ENCODE measurements at places on chromosomes 3 and 15.

- DNase-seq: no peak
Observed at GRCh38 chr15:63449731-63450130, 54.7 kb upstream of the USP3 start.

DNA sequence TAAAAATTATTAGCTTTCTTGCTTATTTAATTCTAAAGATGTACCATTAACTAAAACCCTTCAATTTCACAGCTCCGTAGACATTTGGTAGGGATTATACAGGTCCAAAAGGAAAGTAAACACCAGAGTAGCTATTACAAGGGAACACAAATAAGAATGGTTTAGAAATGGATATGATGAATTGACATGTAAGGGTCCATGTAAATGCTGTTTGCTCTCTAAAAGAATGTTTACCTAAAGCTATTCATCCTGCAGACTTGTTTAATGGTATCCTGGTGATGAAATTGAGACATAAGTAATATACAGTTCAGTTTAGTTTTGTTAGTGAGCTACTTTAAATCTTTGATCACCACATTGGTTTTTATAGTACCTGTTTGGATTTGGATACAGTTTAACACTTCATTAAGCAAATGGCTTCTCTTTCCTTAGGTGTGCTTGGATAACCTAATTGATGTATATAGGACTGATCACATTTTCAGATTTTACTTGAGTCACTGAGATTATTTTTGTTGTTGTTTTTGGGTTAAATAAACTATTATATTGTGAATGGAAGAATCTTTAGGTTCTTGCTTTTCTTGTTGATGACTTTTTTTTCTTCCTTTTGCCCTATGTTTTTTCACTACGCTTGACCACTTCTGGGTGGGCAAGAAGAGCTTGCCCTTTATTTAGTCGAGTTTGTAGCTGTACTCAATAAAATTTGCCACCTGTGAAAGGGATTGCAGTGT, 115.4 kb downstream of the TCF12 start:
- no peak for DNase-seq

- DNase-seq: no peak
Observed at GRCh38 chr15:32840507-32841245, 122.9 kb downstream of the GREM1 start.

DNA sequence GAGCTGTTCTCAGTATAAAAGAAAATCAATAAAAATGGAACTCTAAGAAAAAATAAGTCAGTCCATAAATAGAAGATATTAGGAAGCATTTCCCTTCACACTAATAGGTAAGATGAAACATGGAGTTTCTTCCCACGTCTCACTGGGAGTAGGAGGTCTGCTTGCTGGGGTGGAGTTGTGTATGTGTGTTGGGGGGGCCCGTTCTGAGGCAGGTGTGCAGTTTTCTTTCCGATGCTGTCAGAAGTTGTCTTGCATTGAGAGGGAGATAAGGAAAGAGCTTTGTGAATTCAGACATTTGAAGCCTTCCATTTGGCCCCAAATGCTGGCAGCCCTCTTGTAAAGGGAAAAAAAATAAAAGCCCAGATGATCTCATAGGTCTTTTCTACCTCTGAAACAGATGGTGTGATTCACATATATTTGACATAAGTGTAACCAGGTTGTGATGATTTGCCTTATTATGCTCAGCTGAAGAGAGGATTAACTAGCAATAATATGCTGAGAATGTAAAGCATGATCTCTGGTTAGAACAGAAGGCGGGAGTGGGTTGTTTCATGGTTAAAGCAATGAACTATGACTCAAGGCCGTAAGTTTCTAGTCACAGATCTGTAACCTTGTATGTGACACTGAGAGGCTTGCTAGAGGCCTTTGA, 8.8 kb downstream of the RASGRP1 start:
- DNase-seq: no peak

DNA sequence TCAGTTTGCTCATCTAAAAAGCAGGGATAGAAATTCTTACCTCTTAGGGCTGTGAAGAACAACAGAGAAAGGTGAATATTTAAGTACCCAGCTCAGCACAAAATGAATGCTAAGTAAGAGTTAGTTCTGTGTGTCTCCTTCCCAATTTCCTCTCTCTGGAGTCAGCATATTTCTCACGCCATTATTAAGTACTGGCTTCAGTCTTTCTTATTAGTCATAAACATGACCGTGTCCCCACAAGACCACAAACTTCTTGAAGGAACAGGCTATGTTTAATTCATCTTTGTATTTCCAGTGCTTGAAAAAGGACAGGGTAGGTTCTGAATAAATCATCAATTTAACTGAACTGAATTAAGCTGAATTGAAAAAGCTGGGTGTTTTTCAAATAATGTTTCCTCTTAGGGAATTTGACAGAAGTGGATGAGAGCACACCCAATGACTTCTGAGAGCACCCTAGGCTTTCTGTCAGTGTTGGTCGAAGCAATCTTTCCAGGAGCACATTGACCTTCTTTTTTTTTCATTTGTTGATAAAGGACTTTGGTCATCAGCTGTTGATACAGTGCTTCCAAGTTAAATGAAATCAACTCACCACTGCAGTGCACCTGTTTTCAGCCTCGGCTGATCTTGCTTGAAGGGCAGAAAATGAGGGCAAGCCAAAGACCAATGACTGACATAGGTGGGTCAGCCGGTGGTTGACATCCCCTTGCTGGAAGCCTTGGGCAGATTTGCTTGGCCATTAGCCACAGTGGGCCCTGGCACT, 324.6 kb downstream of the MFSD1 start:
- DNase-seq: no peak

DNA sequence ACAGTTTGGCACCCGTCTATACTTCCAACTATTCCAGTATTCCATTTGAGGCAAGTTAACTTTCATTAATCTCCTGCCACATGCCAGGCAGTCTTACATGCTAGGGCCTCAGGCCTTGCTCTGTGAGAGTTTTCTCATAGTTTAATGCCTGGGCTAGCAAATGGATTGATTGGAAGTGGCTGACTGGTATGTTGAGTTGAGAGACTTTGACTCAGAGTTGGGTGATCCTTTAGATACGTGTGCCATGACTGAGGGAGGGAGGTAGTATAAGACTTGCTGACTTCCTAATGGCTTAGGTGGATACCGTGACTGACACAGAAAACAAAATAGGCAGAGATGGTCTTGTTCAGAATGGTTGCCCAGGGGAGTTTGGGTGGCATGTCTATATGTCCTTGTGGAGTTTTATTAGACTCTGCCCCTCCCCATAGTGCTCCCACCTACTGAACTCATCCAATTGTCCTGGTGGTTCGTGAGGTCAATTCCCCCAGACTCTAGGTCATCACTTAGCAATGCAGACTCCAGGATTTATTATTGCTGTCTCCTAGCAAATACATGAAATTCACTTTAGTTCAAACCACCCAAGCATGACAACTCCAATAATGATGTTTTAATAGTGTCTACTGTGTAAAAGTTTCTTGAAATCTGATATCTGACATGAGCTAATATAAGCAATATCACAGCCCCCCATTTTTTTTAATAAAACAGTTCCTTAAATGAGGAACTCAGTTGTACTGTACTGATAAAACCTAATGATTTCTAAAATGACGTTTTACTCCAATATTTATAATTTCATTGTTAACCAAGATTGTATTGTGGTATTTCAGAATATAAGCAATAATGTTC, 413.9 kb upstream of the MDFIC2 start:
- no peak for DNase-seq

GRCh38 chr3:69997631-69998307, 1.8 kb upstream of the SAMMSON start:
- no peak for DNase-seq

GRCh38 chr3:179438841-179439240, 12.4 kb downstream of the GNB4 start:
- DNase-seq: no peak

- no peak for DNase-seq
Observed at GRCh38 chr15:69275074-69275670, 23.5 kb upstream of the PAQR5 start.

- no peak for DNase-seq
Observed at GRCh38 chr3:11610044-11610671, 33.6 kb downstream of the VGLL4 start.

DNA sequence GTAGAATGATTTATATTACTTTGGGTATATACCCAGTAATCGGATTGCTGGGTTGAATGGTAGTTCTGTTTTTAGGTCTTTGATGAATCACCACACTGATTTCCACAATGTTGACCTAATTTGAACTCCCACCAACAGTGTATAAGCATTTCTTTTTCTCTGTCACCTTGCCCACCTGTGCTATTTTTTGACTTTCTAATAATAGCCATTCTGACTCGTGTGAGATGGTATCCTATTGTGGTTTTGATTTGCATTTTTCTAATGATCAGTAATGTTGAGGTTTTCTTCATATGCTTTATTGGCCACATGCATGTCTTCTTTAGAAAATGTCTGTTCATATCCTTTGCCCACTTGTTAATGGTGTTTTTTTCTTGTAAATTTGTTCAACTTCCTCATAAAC, 340.8 kb downstream of the PLOD2 start:
- no peak for DNase-seq

- DNase-seq: no peak
Observed at GRCh38 chr3:191441687-191442086, 19.3 kb upstream of the PYDC2 start.

DNA sequence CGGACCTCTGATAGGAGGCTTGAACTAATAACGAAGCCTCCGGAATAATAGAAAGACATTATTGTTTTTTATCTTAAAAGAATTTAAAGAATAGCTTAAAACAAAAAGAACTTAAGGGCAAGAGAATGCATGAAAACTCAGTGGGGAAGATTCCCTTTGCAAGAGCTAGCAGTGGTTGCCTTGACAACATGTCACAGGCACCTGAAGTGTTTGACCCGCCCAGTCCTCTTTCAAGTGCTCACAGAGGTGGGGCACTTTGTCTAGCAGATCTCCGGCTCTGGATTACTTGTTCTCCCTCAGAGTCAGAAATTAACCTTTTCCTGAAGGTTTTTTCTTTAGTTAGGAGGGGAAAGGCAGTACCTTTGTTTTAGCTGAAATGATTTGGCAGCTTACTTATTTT, 37.8 kb downstream of the LARS2 start:
- no peak for DNase-seq

GRCh38 chr3:126850370-126851085, 132.4 kb upstream of the PLXNA1 start:
- DNase-seq: no peak

- DNase-seq: no peak
Observed at GRCh38 chr3:43490640-43491185, 131.1 kb downstream of the ANO10 start.

DNA sequence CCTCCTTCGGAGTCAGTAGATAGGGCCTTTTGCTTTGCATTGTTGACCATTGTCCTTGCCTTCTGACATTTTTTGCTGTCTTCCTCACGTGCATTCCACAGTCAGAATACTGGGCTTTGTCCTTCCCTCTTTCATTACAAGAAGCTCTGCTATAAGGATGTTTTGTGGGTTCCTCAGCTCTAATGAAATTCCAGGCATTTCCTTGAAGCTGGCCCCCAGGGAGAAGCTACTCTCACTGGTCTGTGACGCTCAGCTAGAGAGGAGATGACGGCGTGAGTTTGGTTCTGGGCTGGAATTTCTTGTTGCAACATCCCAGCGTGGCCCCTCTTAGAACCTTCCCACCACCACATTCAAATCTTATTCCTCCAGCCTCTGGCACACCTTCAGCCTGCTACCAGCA, 210.2 kb downstream of the TJP1 start:
- no peak for DNase-seq

DNA sequence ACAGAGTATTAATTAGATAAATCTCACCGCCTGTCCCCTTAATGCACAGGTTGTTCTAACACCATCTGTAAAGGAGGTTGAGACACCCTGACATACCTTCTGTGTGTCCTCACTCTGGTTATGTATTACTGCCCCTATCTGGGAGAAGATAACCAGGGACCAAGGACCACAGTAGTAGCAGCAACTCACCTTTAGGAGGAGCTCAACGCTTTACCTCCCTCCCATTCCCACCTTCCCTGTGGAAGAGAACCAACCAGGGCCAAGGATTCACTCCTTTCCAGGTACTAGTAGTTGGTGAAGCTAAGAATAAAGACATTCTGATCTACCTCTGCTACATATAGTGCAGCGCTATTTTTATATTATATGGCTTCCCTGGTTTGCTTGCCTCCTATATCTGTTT, 232.6 kb downstream of the MEX3B start:
- no peak for DNase-seq

GRCh38 chr15:35854316-35854715, 308.4 kb upstream of the DPH6 start:
- DNase-seq: no peak

DNA sequence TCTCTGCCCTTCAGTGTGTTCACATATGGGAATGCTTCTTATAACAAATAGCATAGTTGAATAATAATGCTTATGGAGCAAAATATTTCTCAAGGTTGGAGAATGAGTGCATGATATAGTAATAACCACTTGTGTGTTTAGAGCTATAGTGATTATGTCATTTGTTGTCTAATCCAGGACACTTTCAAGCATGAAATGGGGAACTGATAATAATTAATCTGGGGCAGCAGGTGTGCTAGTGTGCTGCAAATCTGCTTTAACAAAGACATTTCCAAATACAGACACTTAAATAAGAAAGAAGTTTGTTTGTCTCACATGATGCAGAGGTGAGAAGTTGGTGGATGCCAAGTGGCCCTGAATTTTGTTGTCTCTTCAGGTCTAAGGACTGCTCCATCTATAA, 579.3 kb upstream of the GRM7 start:
- DNase-seq: no peak

GRCh38 chr15:29072444-29072843, 186.7 kb downstream of the APBA2 start:
- DNase-seq: no peak

- no peak for DNase-seq
Observed at GRCh38 chr3:175270198-175270837, 411.2 kb downstream of the NAALADL2 start.

GRCh38 chr3:65489253-65489652, 549.5 kb downstream of the MAGI1 start:
- DNase-seq: no peak

DNA sequence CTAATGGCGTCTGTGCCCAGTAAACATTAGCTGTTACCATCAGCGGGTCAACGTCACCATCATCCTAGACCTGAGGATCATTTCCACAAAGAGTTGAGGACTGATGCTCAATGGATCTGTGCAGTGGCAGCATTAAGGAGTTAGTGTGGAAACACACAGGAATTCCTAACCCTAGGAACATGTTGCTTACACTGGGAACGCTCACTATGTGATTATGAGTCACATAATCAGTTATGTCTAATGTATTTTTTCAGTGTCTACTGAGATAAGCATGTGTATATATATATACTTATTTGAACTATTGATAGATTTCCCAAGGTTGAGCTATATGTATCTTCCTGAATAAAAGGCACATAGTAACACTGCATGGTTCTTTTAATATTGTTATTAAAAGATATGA, 19.0 kb downstream of the ARNT2 start:
- no peak for DNase-seq

- no peak for DNase-seq
Observed at GRCh38 chr3:64677961-64678716, 9.7 kb downstream of the ADAMTS9 start.

Data from hematopoietic multipotent progenitor cell treated with erythropoietin and hydrocortisone succinate and interleukin-3 and kit ligand, for 17 days (in vitro differentiated cells).